Calu3 (cell line): ENCODE measurements at places on chromosomes 2 and 18.

- DNase-seq: peak; percentile 86
These were observed at the start of gene SCN9A for GRCh38 chr2:166375736-166376487. Gene SCN9A, minus strand, starts transcription at chr2:166375944. Its CDS starts 64,188 bp downstream, at chr2:166311756.

DNA sequence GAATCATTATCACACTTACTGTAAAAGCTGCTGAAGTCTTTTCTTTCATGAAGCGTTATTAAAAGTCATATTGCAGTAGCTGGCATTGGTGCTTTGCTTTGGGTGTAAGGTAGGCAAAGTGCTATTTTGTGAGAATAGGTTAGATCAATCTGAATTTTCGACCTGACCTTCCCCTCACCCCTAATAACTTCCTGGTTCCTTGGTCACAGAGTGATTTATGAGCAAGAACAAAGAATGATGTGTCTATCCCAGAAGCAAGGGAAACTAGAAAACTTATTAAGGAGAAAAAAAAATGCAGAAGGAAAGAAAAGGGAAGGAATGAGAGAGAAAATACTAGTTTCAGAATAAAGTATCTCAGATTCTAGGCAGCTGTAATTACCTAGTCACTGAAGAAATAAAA lies 163.1 kb upstream of the MEIS1 start:
- DNase-seq: peak; percentile 39

GRCh38 chr18:56890632-56891031 lies 239.5 kb downstream of the WDR7 start:
- no peak for DNase-seq

DNA sequence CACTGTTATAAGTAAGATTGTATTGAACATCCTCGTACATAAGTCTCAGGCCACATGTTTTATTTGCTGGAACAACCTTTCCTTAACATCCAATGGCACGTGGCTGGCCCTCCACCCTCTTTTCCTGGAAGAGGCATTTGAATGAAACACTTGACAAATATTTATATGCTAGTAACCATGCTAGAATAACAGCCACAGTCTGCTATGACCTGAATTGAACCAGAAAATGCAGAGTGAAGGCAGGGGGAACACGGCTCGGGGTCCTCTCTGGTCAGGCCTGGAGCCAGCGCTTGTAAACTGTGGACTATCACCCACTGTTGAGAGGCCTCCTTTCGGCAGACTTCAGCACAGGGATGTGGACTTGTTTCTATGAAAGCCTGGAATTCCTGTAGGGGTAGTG lies 198.2 kb upstream of the COPS8 start:
- no peak for DNase-seq

GRCh38 chr2:207619764-207620203 lies 5.4 kb downstream of the METTL21A start:
- DNase-seq: no peak

DNA sequence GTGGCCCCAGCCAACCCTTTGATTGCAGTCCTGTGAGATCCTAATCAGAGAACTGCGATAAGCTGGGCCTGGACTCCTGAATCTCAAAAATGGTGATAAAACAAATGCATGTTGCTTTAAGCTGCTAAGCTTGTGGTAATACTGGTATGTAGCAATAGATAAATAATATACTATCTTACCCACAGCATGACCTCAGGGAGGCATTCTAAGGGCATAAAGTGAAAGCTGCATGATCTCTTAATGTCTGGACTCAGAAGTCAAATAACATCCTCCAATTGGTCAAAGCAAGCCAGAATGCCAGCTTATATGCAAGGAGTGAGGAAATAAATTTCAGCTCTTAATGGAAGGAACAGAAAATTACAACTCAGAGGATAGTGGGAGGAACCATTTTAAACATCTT lies 246.1 kb downstream of the FSIP2 start:
- no peak for DNase-seq

- peak; percentile 79 for DNase-seq
These were observed 42.0 kb downstream of the MCFD2 start for GRCh38 chr2:46873604-46874068.

DNA sequence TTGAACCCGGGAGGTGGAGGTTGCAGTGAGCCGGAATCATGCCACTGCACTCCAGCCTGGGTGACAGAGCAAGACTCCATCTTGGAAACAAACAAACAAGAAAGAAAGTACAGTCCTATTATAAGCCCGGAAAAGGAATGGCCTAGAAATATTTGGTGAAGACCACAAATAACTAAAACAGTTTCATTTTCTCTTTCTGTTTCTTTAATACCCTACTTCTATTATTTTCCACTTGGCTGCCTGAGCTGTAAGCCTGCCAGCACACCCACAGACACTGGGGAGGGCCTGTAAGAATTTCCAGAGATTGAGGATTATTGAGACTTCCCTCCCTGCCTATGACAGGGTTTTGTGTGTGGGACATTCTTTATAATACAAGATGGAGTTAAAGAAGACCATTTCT lies 188.0 kb upstream of the DCC start:
- no peak for DNase-seq

DNA sequence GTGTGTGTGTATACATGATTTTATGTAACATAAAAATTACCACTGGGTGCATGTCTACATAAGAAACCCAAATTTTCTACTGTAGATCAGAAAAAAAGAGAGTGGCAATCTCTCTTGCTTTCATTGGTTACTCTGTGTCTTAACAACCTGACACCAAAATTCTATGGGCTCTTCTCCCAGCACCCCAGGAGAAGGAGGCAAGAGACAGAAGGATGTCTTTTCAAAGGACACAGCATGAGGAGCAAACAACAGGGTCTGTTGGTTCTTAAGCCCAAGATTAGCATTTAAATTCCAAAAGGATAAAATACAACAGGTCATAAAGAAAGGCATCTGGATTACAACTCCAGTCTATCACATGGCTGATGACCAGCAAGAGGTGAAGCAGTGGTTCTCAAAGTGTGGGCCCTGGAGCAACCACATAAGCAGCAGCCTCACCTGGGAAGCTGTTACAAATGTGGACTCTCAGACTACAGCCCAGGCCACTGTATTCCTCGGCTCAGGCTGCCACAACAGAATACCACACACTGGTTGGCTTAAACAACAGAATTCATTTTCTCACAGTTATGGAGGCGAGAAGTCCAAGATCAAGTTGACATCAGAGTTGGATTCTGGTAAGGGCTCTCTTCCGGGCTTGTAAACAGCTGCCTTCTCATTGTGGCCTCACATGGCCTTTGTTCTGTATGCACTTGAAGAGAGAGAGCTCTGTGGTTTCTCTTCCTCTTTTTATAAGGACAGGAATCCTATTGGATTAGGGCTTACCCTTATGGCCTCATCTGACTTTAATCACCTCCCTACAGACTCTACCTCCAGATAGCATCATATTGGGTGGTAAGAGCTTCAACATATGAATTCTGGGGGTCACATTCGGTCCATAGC lies 79.8 kb upstream of the RNF152 start:
- no peak for DNase-seq

DNA sequence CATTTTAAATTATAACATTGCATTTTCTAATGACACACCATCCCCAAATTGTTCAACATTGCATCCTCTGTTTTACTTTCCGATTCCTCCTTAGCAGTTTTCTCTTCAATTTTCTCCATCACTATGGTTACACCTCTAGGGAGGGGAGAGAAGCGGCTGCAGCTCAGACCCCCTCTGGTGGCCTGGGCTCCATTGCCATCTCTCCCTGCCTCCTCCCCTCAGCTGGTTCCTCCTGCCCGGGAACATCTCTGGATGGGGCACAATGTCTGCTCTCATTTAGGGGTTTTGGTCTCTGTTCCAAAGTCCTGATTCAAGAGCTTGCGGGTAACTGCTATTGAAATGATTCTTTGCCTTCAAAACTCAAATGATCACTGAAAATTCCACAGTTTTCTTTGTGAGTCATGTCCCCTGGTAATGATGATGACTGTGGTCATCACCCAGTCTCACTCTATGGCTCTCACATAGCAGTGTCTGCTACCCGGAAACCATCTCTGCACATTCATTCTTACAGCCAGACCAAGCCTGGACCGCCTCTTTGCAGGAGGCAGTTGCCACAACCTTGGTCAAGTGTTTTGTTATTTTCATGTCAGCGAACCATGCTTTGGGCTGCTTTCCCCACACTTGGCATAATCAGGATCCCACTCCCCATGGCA lies 263.9 kb downstream of the ALPK2 start:
- DNase-seq: no peak

DNA sequence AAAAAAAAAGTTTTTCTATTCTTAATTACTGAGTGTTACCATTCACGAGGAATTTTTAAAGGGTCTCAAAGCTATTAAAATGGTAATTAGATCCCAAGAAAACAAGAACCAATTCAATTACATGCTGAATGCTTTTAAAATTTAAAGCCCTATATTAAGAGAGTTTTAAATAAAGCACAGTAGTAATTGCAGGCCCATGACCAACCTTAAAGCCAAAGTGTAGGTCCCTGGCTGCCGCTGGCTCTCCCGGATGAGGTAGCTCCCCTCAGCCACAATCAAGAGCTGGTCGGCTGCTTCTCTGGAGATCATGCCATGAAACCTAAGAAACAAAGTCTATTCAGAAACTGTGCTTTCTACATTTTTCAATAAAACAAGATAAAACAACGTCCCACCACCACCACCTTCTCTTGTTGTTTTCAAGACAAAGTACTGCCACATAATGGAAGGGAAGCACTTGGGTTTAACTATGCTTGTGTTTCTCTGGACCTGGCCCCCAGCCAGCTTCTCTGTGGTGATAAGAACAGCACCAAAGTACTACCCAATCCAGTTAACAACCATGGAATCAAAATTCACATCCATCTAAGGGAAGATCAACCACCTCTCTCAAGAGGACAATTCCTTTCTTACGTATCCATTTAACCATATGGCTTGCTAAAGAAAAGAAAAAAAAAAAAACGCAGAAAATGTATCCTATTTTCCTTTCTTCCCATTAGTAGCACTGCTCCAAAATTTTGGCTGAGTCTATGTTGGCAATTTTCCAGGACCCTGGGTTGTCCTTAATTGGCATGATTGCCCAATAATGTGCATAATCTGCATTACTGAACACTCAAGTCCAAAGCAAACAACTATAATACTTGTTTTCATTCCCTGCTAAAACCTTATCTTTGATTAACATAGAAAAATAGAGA lies 90.1 kb downstream of the CHN1 start:
- no peak for DNase-seq

GRCh38 chr2:128801576-128801975 lies 482.9 kb upstream of the HS6ST1 start:
- no peak for DNase-seq

DNA sequence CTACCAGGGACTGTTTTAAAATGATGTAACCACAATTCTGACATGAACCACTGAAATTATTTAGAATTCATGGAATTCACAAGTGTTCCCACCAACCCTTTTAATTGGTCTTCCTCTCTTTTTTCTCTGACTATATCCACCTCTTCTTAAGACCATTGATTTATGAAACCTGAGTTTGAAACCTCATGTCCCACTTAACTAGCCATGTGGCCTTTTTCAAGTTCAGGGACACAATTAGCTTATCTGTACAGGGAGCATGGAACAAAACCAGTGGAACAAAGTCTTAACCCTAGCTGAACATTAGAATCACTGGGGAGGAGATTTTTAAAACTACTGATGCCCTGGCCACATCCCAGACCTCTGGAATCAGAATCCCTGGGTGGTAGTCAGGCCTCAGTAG lies 41.6 kb upstream of the TMEM163 start:
- DNase-seq: no peak

DNA sequence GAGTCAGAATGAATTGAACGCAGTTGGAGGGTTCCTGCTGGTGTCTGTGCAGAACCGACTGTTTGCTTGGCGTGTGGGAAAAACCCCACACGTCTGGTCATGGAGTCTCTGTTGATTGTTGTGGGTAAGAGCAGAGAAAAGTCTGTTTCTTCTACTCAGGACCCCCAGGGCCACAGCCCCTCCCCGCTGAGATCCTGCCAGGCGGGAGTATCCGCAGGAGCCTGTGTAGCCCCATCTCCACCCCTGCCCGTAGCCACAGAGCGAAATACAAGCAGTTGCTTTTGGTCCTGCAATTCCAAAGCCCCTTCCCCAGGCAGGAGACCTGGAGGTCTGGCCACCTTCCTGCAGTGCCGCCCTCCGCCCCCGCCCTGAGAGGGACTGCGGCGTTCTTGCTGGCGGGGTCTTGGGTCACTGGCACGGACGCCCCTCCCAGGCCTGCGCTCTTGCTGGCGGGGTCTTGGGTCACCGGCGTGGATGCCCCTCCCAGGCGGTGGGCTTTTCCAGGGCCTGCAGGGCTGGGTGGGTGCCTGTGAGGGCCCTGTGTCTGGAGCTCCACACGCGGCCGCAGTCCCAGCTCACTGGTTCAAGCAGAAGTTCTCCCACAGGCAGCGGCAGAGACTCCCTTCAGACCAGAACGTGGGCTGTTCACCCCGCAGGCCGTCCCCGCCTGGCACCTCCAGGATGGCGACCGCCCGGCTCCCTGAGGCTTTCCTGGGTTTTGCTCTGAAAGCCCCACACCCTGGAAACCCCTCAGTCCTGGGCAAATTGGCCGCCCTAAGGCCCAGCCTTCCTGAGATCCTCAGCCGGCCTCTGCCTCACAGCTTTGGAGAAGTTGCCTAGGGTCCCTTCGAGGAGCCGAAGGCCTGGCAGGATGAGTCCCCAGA lies 76.0 kb upstream of the CTDP1 start:
- no peak for DNase-seq

DNA sequence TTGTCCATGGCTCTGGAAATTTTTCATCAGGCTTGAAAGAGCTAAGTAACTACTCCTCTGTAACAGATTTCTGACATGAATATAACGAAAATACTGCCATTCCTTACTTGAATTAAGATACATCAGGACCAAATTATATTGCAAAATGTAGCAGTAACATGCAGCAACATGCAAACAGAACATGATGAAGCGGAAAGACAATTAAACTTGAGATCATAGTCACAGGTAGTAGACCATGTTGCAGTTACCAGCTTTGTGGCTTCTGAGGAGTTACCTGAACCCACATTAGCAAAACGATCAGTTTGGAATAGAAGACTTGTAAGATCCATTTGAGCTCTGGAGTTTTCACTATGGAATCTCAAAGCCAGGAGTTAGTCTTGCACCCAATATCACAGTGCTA lies 76.2 kb downstream of the MREG start:
- DNase-seq: no peak

GRCh38 chr2:51251356-51251755 lies 219.4 kb upstream of the NRXN1 start:
- DNase-seq: no peak

DNA sequence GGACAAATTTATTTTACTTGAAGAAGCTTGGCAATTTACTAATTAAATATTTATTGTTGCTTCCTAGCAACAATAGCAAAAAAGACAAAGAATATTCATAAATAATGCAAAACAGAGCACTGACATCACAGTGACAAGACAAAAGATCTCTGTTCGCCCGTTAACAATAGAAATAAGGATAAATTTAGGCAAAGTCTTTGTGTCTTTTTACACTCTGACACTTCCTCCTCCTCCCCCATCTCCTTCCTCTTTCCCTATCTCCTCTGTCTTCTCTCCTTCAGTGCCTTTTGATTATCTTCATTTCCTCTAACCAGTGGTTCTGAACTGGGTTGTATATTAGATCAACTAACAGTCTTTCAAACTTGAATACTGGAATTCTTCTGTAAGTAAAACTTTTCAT lies 808.4 kb downstream of the ERBB4 start:
- DNase-seq: no peak
